GM03348 (cell line): ENCODE measurements at places on chromosomes 4 and X.
A peak's percentile ranks its signal among the peaks of the same experiment; 100 is the strongest.

DNA sequence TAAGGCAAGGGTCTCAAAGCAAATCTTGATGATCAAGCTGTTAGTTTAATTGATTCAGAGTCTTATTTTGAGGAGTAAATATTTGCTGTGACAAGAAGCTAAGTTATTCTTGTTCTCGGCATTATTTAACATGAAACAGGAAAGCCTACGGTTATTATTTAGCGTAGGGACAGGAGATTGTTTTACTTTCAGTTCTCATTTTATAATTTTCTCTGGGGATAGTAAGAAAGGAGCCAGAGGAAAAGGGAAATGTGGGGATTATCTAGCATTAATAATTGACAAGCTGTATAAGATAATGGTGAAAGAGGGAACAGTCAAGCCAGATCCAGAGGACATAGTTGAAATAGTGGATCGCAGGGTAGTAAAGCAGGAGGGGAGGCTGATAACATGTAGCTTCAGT lies 39.7 kb upstream of the PARM1 start:
- no peak for DNase-seq

DNA sequence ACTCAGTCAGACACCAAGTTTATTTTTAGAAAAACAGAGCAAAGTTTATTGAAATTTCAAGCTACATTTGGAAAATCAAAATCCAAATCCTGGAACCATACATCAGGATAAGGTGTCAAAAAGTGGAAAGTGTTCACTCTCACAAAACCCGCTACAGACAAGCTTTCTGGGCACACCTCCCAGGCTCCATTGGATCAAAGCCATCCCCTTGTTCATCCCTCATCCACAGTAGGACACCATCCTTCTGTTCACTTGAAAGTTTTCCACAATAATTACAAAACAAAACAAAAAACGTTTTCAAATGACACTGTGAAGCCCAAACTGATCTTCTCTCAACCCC lies 62.4 kb downstream of the TSC22D3 start:
- DNase-seq = no peak

DNA sequence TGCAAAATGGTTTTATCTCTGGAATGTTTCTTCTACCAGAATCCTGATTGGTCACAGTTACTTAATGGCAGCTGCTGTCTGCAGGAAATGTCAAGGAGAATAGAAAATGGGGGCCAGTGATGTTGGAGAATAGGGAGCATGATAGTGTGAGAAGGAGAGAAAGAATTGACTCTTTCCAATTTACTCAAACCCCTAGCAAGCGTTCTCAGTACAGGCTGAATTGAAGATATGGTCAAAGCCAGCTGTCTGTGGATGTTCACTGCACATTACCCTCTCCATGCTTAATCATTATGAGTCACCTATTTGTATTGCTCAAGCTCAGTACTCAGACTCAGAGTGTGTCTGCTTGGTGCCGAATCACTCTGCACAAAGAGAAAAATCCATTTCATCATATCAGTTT lies 57.8 kb upstream of the FAM47B start:
- DNase-seq = peak; percentile 56

GRCh38 chr4:108449129-108449528 lies 171.2 kb upstream of the RPL34 start:
- DNase-seq = no peak

- no peak for DNase-seq
These were observed 212.4 kb downstream of the ARHGAP10 start for GRCh38 chr4:147944249-147944648.

- DNase-seq = no peak
These were observed 78.1 kb upstream of the CLDN34 start for GRCh38 chrX:9888953-9889470.

DNA sequence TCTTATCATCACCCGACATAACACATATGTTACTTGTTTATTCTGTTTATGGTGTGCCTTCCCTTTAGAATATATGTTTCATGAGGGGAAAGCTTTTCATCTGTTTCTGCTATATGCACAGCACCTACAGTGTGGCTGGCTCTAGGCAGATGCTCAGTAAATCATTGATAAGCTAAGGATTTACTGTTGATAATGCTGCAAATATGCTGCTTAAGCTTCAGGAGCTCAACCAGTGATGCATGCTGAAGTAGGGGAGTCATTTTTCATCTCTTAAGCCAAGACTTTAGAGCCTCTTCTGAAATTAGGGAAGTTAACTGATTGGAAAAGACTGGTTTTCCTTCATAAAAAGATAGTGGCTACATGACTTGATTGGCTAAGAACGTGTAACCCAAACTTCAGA lies 16.4 kb downstream of the FAT4 start:
- DNase-seq = no peak

DNA sequence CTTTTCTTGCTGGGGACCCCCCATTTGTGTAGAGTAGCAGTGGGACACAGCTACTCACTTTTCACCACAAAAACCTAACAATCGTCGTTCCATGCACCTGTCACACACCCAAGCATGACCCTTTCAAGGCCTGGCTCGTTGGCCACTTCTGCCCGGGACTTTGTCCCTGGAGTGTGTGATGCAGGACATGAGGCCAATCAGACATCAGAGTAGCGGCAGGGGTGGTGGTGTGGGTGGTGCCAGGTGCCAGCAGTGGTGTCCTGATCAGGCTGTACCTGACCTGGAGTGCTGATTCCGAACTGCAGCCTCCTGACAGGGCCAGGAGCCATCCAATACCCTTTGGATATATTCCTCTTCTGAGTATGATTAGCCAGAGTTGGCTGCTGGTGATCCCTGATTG lies 23.1 kb upstream of the PROM1 start:
- no peak for DNase-seq

DNA sequence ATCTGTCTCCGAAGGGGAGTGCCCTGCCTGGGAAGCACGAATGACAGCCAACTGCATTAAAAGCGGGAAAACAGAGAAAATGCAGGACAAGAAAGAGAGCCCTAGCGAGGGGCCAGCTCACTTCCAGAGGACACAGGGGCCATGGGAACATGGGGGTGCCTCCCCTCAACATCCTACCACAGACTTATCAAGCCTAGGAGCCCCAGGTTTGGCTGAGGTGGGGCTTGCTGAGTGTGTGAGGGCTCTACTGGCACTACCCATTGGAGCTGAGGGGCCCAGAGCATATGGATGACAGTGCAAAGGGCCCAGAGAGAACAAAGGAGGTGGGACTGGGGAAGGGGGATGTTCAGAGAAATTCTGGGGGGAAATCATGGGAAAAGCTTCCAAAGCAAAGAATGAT lies 101.8 kb downstream of the PJA1 start:
- no peak for DNase-seq

DNA sequence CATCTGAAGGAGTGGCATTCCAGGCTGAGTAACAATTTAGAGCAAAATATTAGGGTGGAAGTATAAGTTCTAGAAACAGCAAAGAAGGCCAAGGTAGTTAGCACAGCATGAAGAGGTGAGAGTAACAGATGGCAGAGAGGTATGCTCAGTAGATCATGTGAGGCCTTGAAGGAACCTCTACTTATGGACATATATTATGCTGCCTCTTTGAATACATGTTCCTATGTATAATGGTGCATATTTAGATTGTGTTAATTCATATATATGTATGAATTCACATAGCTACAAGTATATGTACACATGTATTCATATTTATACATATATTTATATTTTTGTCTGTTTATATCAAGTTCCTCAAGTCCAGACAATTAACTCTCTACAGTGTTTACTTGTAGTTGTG lies 355.2 kb downstream of the KCTD8 start:
- DNase-seq = no peak

- DNase-seq = no peak
These were observed 879.3 kb upstream of the SLIT2 start for GRCh38 chr4:19372390-19372789.

- no peak for DNase-seq
These were observed 44.6 kb downstream of the GABRB1 start for GRCh38 chr4:47075919-47076318.

- no peak for DNase-seq
These were observed 11.2 kb upstream of the UBA6 start for GRCh38 chr4:67712000-67712625.

DNA sequence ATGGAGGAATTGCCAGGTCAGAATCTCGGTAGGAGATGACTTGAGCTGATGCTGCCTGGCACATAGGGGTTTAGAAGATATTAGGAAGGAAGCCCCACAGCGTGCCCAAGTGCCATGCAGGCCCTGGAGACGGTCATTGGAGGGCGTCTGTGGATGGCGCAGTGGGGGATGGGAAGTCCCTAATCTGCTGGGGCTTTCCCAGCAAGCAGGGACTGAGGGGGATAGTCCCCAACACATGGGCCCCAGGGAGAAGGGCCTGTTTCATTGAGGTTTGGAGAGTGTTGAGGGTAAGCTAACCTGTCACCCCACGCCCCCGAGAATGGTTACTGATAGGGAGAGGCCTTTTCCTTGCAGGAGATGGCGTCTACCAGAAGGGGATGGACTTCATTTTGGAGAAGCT lies 7.8 kb downstream of the TAFAZZIN start:
- DNase-seq = no peak
